NCI-H1436 (cell line): ENCODE measurements at places on chromosomes 4 and X.

DNA sequence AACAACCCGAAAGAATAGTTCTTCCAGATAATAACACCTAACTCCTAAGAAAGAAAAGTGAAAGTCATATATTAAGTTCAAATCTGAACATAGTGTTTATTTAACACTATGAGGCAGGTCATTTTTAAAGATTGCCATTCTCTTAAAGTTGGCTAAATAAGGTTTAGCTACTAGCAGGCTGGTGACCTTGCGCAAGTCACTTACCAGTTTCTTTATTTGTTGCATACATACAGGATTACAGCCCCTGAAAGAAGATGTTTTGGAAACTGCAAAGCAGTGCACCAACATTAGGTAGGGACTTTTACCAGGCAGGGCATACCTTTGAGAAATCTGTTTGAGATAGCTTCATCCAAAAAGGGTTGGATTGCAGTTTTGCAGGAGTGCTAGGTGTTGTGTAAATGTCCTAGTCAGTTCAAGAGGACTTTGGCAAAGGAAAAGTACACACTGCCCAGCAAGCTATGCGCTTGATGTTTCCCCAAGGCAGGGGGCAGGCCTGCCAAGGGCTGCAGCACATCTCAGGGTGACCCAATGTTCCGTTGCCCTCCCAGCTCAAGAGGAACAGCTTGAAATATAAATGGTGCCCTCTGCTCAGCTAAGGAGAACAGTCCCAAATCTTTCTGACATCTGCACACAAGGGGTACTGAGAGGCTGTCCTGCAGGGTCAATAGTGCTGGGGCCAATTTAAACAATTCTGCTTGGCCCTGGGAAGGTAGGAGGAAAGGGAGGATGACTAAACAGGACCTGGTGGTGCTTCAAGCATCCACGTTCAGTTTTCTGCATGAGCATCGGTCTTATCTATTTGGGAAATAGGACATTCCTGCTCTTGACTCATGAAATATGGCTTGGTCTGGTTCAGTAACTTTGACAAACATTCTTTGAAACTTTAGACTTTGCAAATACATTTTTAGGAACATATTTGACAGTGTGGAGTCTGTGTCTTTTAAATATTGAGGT is 130.8 kb downstream of the COL4A6 start:
- no peak for DNase-seq

DNA sequence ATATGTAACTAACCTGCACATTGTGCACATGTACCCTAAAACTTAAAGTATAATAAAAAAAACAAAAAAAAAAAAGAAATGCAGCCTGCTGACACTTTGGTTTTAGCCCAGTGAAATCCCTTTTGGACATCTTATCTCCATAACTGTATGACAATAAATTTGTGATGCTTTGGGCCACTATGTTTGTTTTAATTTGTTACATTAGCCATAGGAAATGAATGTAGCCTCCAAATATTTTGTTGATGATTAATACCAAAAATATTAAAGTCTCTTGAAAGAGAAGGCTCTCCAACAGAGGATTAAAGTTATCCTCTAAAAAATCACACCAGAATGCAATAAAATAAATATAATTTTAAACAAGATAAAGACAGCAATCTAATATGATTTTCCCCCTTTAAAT is 852.7 kb upstream of the SLIT2 start:
- no peak for DNase-seq

DNA sequence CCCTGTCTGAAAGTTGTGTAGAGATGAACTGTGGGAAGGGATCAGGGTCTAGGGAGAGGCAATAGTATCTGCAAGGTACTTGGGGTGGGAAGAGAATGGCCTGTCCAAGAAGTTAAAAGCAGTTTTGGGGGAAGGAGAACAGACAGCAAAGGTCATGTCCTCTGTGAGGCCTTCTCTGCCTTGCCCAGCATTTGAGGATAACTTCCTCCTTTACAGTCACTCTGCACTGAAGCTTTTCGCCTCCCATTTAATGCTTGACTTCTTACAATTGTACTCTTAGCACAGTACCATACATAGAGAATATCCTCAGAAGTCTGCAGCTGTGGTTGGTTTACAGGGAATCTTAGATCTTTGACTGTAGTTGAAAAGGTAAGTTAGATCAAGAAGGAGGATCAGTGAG is 121.8 kb upstream of the AP1S2 start:
- DNase-seq: no peak

DNA sequence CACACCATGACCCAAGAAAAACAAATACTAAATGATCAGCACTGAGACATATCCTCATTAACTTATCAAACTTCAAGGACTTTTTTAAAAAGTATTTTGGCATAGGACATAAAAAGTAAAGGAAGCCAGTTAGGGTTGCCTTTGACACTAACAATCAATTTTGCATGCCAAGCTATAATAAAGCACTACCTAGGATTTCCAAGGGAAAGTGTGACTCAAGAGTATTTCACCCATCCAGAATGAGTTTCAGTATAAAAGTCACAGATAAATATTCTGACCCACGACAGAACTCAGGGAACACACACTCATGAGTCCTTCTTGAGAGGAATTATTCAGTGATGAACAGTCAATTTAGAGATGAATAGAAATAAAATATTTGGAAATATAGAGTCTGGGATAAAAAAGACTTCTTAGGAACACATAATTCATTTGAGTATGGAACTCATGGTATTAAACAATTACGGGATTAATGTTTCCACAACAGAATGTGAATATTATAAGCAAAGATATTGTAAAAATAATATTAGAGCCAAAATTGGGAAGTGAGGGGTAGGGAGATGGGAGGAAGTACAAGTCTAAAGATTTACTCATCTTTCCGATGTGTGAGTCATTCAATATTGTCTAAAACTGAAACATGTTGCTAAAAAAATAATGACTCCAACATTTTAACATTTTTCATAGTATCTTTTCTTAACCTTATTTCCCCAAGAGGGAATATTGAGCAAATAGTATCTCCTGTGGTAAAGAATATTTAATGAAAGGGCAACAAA is 143.5 kb upstream of the LNX1 start:
- no peak for DNase-seq

DNA sequence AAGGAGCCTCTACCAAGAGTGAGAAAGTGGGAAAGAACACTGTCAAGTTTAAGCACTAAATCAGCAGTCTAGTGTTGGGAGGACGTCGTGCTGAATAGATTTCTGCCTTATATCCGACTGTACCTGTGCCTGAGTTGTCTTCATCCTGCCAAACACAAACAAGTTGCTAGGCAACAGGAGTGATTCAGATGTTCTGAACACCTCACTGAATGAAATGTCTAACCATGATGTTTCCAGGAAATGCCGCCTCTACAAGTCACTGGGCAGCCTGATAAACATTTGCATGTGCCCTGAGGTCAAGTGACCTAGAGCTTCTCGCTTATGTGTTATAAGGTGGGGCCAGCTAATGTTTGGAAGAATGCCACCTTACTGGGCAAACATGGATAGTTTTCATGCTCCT is 37.9 kb downstream of the SGMS2 start:
- no peak for DNase-seq

DNA sequence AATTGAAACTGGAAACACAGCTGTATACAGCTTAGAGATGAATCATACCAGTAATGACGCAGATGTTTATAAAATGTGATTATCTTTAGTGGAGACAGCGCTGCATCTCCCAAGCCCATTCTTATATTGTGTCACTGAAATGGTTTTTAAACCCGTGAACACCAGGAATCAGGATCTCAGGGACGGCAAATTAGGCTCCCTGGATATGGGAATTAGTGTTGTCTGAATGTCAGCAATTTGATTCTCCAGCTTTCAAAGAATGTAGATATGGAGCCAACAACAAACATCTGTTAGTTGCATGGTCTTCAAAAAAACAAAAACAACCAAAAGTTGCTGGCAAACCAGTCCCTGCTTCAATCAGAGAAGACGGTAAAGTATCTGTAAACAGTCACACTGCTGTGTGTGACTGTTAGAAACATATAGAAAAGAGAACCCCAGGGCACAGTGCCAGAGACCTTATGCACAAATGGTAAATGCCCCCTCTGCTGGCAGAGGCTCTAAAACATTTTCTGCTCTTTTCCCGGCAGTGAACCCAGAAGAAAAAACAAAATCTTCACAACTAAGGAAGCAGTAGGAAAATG is 351.9 kb upstream of the FTHL17 start:
- DNase-seq: peak; percentile 13

GRCh38 chrX:140918398-140919038 is 83.9 kb upstream of the SPANXB1 start:
- DNase-seq: peak; percentile 37

GRCh38 chr4:26459054-26459755 is 31.1 kb downstream of the CCKAR start:
- DNase-seq: peak; percentile 43

DNA sequence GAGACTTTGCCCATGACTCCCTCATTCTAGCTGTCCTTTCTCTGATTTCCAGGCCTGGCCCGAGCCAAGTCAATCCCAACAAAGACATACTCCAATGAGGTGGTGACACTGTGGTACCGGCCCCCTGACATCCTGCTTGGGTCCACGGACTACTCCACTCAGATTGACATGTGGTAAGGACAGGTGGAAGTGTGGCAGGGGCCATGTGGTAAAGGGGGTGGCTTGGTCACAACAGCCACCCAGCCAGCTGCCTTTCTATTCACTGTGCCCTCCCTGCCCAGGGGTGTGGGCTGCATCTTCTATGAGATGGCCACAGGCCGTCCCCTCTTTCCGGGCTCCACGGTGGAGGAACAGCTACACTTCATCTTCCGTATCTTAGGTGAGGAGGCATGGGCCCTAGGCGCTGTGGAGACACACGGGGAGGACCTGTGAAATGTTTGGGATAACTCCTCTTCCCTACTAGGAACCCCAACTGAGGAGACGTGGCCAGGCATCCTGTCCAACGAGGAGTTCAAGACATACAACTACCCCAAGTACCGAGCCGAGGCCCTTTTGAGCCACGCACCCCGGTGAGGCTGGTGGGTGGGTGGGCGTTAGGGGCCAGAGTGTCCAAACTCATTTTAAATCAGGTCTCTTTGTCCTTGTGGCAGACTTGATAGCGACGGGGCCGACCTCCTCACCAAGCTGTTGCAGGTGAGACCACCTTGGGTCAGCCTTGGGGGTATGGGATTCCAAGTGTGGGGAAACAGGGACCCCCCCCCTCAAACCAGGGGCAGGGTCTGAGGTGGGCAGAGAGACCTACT is 6.1 kb upstream of the USP11 start:
- DNase-seq: no peak

GRCh38 chrX:64190136-64190740 is 15.3 kb downstream of the AMER1 start:
- no peak for DNase-seq

DNA sequence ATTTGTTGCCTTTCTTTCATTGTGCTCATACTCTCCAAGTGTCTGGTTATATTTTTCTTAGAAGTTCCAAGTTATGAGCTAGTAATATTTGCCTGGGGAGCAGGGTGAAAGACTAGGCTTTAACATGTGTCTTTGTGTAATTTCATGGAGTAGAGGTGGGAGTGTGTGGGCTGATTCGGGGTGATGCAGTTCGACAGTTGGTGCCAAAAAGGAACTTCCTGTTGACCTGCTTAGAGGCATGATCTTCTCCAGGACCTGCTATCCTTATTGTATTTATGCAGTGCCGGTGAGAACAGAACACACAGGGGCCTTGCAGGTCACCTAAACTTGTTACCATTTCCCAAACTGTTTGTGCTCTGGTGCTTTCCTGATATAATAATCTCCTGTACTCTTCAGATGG is 21.2 kb downstream of the USP53 start:
- DNase-seq: no peak

DNA sequence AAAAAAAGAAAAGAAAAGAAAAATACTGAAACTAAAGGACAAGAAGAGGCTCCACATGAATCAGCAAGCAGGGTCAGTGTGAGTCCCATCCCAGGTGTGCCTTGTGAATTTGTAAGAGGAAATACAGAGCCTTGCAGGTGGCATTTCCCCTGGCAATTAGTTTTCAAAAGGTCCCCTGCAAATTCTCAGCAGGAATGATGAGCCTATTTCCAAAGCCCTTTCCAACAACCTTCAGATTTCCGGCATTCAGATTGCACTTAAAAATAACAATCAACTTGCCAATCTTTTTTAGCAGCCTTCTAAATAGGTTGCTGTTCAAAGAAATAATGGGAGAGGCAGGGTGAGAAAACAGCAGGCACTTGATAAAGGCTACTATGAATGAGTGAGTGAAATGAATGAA is 66.4 kb upstream of the OR13H1 start:
- no peak for DNase-seq

DNA sequence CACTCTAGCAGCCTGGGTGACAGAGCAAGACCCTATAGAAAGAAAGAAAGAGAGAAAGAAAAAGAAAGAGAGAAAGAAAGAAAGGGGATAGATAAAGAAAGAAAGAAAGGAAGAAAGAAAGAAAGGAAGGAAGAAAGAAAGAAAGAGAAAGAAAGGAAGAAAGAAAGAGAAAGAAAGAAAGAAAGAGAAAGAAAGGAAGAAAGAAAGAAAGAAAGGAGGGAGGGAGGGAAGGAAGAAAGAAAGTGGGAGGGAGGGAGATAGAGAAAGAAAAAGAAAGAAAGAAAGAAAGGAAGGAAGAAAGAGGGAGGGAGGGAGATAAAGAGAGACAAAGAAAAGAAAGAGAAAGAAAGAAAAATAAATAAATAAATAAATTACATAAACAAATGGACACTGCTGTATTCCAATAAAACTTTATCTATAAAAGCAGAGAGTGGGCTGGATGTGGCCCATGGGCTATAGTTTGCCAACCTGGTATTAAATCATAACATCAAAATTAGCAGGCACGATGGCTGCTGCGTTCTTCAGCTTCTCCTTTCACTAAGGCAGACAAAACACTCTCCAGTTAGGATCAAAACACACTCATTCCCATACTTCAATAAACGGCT is 165.0 kb downstream of the ZNF674 start:
- DNase-seq: no peak

- no peak for DNase-seq
These were observed 23.1 kb upstream of the GPR34 start for GRCh38 chrX:41665686-41666085.
